Non-pigmented ciliary epithelial cell (primary cell): ENCODE measurements at places on chromosomes 2 and 18.

GRCh38 chr18:45974088-45974536 is 7.0 kb upstream of the EPG5 start:
- DNase-seq, result no peak

DNA sequence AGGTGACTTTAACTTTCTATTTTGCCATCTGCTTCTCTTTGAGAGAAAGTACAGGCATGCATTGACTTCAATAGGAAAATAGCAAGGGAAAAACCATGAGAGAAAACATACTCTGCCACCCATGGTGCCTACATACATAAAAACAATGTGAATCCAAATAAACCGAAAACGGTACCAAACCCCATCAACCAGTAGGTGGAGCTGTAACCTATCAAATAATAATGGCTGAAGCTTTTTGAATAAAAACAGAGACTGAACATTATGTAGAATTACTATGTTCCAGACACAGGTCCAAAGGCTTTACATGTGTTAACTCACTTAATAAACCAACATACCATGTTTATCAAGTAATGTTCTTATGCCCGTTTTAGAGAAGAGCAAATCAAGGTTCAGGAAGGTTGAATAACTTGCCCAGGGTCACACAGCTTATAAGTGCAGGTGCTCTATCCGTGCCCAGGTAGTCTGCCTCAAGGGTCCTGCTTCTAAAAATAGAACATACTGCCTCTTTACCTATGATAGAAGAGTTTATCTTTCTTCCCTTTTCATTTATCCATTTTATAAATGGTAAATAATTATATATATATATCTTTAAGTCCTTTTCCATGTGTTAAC is 293.9 kb upstream of the SYT4 start:
- peak; percentile 20 for DNase-seq

DNA sequence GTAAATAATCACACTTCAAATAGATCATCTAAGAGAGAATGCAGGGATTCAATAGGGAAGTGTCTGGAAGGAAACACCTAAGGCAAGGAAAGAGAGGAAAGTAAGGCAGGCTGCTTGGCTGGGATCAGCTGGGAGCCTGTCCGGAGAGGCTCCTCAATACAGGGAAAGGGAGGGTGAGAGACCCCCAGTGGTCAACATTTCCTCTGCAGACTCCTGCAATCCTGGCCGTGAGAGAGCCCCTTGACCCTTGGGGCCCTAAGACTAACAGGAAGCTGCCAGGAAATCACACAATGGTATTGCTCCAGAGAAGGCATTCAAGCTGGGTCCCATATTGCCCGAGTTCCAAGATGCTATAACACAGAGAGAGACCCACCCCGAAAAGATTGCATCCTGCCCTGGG is 549.4 kb downstream of the NYAP2 start:
- no peak for DNase-seq

- no peak for DNase-seq
Measured at GRCh38 chr2:238136820-238137537, 1.5 kb upstream of the KLHL30 start.

DNA sequence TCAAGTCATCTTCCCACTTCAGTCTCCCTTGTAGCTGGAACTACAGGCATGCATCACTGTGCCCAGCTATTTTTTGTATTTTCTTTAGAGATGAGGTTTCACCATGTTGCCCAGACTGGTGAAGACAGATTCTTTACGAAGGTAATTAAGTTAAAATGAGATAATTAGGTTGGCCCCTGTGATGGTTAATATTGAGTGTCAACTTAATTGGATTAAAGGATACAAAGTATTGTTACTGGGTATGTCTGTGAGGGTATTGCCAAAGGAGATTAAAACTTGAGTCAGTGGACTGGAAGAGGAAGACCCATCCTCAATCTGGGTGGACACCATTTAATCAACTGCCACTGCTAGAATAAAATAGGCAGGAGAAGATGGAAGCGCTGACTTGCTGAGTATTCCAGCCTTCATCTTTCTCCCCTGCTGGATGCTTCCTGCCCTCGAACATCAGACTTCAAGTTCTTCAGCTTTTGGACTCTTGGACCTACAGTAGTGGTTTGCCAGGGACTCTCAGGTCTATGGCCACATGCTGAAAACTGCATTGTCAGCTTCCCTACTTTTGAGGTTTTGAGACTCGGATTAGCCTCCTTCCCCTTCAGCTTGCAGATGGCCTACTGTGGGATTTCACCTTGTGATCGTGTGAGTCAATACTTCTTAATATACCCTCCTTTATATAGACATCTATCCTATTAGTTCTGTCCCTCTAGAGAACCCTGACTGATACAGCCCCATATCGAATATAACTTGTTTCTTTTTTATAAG is 269.1 kb downstream of the TMX3 start:
- no peak for DNase-seq

DNA sequence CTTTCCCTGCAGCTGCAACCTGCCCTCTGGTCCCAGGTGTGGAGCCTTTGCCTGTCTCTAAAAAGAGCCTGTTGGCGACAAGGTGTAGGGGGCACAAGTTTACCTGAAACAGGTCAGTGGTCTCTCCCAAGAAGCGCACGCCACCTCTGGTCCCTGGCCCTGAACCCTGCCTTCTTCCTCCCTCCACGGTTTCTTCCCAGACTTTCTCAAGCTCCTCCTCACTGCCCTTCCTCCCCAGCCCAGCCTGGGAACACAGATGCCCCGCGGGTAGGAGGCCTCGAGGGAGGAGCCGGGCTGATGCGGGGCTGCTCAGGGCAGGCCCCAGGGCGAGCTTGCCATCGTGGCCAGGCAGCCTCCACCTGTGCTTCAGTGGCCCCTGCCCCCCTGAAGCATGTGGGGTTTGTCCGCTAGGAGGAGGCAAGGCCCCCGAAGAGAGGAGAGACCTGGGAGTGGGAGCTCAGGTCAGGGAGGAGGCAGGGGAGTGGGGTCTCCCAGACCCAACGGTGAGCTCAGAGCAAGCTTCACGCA is 89.5 kb downstream of the SMAD7 start:
- DNase-seq, result no peak

DNA sequence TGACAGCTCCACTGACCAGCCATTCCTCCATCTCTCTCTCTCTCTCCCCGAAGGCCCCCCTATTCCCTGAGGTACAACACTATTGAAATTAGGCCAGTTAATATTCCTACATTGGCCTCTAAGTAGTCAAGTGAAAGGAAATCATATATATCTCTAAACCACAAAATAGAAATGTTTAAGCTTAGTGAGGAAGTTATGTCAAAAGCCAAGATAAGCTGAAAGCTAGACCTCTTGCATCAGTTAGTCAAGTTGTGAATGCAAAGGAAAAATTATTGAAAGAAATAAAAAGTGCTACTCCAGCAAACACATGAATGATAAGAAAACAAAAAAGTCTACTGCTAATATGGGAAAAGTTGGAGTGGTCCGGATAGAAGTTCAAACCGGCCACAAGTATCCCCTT is 301.3 kb upstream of the RBMS1 start:
- no peak for DNase-seq

GRCh38 chr2:201644001-201644400 is 698 bp upstream of the TMEM237 start:
- no peak for DNase-seq

DNA sequence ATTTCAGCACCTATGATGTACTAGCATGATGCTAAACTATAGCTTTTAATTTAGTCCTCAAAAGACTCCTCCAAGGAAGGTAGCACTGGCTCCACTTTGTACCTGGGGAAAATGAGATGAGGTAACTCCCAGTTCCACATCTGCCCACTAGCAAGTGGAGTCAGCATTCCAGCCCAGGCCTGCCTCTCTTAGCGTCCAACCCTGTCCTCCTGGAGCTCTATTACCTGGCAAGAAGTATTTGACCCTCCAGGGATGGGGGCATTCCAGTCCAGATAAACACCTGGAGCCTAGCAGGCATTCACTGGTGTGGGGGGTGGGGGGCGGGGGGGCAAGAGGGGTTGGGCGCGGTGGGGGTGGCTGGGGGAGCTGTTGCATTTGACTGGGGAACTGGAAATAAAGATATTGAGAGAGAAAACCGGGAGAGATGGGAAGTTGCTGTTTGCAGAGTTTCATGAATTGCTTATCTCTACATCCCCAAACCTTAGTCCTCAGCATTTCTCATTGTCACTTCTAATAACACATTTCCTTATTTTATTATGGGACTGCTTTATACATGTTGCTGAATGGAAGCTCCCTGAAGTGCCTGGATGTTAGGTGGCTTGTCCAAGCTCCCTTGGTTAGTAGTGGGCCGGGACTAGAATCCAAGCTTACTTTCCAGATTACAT is 22.0 kb upstream of the FZD5 start:
- no peak for DNase-seq

DNA sequence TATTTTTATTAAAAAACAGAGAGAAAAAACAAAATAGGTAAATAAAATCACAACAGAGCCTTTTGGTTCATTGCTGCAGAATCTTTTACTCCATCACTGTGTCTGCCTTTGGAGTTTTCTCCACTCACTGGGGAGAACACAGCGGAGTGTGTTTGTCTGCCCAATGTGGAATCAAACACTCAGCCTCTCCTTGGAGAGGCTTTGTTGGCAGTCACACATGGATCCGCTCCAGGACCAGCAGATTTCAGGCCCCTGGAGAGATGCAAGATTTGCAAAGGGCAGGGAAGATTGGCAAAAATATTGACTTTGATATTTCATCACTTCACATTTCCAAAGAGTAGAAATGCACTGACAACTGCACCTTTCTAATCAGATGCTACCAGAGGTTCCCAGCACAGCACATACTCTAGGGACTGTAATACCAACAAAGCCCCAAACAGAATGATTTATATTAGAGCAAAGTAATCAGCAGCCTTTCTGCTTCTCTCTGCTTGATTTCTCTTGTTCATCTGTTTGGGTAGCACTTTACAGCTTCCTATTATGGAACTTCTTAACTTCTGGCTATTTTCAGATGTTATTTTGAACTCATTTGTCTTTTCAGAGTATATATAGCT is 1898.8 kb upstream of the PIK3C3 start:
- DNase-seq, result no peak

- no peak for DNase-seq
Measured at GRCh38 chr2:69946351-69947324, 14.8 kb downstream of the ASPRV1 start.

DNA sequence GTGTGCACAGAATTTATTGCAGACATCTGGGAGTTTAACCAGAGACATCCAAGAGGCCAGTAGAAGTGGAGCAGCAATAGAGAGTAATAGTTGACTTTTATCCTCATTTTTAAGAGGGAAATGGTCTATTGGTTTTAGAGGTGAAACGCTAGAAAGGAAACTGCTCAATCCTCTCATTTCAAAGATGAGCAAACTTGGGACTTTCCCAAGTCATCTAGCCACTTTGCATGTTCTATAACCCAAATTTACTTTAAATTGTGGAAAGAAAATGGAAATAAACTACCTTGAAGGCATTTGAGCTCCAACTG is 601.7 kb downstream of the ARHGAP15 start:
- no peak for DNase-seq

DNA sequence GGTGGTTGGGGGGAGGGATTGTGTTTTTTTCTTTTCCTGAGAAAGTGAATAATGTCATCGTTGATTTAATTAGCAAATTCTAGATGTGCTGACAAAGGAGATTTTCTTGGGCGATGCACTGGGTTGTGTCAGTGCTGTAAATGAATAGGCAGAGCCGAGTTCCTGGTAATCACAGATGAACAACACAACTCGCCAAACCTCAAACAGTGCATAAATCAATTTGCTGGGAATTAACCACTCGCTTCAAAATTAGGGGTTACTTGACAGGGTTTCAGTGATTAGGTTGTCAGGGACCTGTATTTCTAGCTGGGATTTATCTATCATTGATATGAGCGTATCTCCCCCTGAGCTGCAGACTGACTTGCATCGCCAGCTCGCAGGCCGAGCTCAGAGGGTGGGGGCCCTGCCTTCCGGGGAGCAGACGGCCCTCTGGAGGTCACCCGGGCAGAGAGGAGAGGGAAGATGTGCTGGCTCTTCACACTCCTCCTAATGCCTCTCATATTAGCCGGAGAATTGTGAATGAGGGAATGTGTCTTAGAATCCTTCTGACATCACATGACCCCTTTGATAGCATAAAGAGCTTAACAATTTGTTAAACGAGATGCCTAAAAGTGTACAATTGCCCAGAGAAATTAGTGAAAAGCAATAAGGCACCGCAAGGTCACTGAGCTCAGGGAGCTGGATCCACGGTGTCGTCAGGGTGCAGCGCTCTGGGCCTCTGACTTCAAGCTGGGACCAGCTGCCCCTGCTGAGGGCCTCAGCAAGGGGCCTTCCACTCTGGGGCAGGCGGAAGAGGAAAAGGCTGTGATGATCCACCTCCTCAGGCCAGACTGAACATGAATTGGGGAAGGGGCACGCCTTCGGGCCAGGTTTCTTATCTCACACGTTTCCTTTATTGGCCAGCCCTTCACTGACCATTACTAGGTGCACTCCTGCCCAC is 48.9 kb downstream of the SMIM21 start:
- no peak for DNase-seq

- DNase-seq, result no peak
Measured at GRCh38 chr2:69450735-69451416, 13.6 kb upstream of the NFU1 start.

DNA sequence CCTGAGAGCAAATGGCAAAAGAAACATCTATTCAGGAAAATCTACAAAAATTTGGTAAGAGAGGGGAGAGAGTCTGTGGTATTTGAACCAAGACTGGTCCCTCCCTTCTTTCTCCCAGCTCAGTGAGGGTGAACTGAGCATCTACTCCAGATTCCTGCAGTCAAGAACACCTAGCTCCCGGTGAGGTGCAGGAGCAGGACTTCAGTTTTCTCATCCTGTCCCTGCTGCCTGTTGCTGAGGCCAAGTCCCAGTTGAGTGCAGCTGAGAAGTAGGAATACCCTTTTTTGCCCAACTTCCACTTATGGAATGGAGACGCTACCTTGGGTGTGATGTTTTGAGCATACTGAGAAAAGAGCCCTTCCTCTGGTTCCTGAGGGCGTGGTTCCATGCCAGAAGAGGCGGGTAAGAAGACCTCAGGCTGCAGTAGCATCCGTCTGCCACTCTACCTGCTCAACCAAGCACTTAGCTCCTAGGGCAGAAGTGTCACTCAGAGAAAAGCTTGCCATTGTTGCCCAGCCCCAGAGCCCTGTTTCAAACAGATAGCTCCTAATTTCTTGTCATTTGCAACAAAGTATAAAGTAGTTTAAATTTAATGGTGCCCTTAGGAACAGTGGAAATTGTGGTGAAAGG is 112.9 kb downstream of the SOS1 start:
- DNase-seq, result no peak

GRCh38 chr2:132965460-132965859 is 295.5 kb upstream of the LYPD1 start:
- no peak for DNase-seq

DNA sequence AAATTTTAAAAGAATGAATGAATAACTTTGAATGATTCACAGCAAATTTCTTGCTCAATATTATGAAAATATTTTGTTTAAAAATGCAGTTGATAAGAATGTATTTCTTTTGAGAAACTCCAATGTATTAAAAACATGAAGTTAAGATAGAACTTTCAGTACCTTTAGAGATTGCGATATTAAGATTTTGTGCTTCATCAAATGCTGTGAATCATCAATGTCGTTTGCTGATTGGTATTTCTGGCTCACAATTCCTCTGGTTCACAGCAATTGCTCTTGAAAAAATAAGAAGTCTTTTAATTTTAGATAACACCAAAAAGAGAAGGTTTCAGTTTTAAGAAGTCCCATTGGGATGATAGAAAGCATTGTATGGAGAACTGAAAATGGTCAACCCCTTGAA is 228.7 kb downstream of the IKZF2 start:
- no peak for DNase-seq
